Stimulated activated CD4-positive, alpha-beta T cell treated with anti-CD3 and anti-CD28 coated beads, TNF-alpha, amount 100 ng/mL, for 24 hours (primary cell): ENCODE measurements at places on chromosomes 6 and 20.

DNA sequence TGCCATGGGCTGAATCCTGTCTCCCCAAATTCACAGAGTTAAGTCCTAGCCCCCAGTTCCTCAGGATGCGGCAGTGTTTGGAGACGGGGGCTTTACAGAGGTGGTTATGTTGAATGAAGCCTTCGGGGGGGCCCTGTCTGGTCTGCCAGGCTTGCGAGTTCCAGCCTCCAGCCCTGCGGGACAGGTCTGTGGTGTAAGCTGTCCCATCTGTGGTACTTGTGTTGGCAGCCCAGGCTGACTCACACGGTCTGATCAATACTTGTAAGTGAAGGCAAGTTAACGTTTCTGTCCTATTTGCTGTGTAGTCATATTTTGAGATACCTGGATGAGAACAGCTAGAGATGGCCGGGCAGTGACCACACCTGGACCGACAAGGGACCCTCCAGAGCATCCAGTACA lies 51.8 kb upstream of the GPR31 start:
- DNase-seq = no peak

GRCh38 chr6:84119277-84119676 lies 85.7 kb downstream of the MRAP2 start:
- no peak for DNase-seq

DNA sequence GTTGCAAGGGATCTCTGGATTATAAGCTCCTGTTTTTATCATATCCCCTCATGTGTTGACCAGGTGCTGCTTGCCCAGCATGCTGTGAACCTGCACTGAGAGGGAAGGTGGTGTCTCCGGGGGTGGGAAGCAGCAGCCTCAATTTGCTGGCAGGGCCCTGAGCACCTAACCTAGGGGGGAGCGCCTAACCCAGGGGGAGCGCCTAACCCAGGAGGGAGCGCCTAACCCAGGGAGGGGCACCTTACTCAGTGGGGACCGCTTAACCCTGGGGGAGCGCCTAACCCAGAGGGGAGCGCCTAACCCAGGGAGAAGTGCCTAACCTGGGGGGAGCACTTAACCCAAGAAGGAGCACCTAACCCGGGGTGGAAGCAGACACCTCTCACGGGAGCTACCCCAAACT lies 83.3 kb upstream of the QKI start:
- no peak for DNase-seq

DNA sequence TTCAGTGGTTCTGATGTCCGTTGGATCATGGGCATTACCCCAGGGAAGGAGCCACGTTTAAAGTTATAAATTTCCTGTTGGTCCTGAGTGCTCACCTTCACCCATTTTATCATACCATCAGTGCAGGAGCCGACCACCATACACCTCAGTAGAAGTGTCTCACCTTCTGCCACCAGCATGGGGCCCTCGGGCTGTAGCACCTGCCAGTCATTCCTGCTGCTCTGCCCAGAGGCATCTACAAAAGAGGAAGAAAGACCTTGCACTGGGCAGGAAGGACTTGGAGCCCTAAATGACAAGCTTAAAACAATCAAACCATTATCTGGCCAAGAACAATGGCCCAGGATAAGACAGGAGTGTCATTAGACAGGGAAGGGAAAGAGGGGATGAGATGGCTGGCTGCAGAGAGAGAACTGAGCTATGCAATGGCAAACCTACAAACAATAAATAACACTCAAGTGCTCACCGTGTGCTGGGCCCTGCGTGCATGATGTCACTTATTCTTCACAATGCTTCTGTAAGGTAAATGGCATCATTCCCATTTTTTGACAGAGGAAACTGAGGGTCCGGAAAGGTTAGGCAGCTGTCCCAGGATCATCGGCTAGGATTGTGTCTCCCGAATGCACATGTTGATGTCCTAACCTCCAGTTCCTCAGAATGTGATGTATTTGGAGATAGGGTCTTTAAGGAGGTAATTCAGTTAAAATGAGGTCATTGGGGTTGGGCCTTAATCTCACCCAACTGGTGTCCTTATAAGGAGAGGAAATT lies 11.2 kb downstream of the SIRPB2 start:
- DNase-seq = no peak

DNA sequence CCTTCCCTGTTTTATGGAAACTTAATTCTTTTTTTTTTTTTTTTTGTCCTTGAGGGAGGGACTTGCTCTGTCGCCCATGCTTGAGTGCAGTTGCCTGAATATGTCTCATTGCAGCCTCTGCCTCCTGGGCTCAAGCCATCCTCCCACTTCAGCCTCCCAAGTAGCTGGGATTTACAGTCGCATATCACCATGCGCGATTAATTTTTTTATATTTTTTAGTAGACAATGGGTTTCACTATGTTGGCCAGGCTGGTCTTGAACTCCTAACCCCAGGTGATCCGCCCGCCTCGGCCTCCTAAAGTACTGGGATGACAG lies 654 bp downstream of the TMEM14C start:
- no peak for DNase-seq

DNA sequence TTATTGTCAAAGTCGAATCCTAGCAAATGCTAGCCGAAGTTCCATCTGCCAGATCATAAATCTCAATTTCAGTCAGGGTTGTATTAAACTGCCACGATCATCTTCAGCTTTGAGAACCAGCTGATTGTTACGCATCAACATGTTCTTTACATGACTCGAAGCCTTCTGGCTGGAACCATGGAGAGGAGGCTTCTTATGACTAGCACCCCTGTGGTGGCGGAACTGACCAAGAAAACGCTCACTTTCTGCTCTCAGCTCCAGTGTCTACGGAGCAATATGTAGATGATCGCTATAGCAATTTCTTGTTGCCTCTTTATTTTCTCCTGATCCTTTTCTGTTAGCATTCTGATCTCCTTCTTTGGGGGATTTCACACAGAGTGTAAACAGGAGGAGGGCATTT lies 479.4 kb upstream of the SLC35B3 start:
- no peak for DNase-seq
